ENCODE measurements at places on chromosomes 1 and 21.

DNA sequence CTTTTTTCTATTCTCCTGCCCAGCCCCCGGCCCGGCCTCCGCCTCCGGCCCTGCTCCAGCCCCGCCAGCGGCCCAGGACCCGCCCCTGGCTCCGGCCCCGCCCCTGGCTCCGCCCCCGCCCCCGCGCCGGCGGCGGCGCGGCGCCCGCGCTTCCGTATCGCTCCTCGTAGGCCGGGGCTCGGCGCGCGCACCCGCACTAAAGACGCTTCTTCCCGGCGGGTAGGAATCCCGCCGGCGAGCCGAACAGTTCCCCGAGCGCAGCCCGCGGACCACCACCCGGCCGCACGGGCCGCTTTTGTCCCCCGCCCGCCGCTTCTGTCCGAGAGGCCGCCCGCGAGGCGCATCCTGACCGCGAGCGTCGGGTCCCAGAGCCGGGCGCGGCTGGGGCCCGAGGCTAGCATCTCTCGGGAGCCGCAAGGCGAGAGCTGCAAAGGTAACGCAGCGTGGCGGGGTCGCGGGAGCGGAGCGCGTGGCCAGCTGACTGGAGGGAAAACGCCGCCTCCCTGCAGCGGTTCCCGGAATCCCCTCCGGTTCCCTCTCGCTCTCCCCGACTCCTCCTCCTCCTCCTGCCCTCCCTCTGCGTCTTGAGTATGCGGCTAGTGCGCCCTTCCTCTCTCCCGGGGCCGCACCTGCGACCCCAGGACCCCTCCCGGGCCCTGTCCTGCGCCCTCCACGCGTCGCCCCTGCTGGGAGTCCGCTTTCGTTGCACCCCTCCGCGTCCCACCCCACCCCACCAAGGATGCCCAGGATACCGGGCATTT, at the start of gene IFNAR2:
Gene IFNAR2 (plus strand): TSS at position 155 of the 761 bp plus-strand sequence. CDS start 11,985 bp downstream, outside the sequence.
- peak; percentile 75 for DNase-seq

DNA sequence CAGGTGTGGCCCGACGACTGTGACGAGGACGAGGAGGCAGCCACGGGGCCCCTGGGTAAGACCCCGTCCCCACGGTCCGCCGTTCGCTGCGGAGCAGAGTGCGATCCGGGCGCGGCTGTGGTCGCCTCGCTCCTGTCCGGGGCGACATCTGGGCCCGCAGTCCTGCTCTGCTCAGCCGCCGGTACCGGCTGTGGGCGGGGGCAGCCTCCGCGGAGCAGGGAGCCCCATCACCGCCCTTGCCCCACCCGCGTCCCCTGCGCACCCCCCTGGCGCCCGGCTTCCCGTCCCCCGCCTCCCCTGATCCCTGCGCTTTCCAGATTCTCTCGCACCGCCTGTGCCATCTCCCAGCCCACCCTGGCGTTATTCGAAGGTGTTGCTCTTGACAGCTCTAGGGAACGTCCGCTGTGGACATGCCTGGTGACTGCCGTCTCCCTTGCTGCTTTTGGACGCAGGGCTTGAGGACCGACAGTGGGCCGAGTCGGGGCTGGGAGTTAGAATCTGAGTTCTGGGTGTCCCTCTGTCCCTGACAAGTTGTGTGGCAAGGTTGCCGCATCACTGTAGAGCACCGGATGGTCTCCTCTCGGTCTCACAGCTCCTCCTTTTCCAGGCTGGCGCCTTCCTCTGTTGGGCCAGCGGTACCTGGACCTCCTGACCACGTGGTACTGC, 596 bp downstream of the TOR3A start:
- peak; percentile 12 for DNase-seq

GRCh38 chr1:20710469-20711284, 7.1 kb downstream of the KIF17 start:
- no peak for DNase-seq

- DNase-seq = no peak
Measured at GRCh38 chr1:146039844-146040194, 18.3 kb upstream of the HJV start.

DNA sequence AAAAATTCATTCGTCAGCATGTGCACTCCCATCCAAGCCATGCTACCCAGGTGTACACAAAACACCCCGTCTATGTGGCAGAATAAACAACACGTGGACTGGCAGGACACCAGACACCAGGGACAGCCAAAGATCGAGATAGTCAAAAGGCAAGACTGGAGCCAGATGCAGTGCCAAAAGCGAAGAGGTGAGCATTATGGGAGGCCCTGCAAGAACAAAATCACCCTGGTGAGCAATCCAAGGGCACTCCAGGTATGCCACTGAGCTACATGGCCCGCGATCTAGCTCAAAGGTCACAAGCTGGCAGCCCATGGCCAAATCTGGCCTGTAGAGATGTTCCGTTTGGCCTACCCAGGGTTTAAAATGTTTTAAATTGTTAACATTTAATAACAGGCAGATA, 33.7 kb downstream of the PLPP3 start:
- DNase-seq = no peak

DNA sequence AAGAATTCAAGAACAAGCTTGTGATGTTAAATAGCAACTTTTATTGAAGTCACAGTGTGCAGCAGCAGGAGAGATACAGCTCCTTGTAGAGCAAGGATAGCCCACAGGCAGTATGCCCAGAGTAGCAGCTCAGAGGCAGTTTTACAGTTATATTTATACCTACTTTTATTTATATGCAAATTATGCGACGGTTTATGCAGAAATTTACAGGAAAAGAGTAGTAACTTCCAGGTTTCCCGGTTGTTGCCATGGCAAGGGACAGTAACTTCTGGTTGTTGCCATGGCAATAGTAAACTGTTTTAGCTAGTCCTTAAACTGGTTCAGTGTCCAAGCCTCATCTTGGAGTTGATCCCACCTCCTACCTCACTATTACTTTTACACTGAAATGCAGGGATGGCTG, 344.6 kb upstream of the LYPLAL1 start:
- no peak for DNase-seq

DNA sequence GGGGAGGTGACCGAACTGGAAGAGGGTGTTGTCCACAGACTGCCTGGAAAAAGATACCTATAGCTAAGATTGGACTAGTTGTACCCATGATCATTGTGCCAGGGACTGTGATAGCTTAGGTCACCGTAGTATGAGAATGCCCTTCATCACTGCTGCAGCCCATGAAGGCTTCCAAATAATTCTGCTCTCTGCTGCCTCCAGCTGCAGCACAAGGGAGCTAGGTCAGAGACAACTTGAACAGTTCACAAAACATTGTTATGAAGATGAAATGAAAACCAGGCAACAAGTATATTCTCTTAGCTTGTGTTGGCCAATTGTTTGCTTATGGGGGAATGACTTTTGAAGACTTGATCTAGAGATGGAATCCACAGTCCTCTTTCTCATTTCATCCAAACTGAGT, 246.7 kb downstream of the MRPL39 start:
- DNase-seq = no peak

GRCh38 chr21:27690426-27690825, 723.5 kb upstream of the ADAMTS5 start:
- DNase-seq = no peak

- DNase-seq = no peak
Measured at GRCh38 chr1:11061652-11062365, 2.0 kb upstream of the SRM start.

Measured in CD4-positive, alpha-beta T cell treated with Interferon alpha-2 for 1 hour (primary cell).